NCI-H2171 treated with DMSO at 0.1 percent for 48 hours (cell line): ENCODE measurements at places on chromosomes 6 and 20.
A peak's percentile ranks its signal among the peaks of the same experiment; 100 is the strongest.

GRCh38 chr6:132220800-132221199 lies 180.5 kb downstream of the MOXD1 start:
- DNase-seq = no peak

DNA sequence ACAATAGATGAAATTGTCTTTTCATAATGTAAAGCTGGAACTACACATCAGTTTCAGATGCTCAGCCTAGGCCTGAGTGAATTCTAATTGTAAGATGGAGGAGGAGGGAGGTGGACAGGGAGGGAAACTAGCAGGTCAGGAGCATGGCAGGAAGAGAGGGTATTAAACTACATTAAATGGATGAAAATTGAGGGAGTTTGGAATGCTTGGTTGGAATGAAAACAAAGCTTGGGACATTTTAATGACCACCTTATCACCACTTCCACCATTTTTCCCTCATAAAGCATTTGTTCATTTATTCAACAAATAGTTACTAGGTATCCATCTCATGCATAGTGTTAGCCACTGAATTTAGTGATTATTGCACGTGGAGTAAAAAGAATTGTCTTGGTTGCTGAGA lies 65.0 kb downstream of the KIZ start:
- DNase-seq = no peak

DNA sequence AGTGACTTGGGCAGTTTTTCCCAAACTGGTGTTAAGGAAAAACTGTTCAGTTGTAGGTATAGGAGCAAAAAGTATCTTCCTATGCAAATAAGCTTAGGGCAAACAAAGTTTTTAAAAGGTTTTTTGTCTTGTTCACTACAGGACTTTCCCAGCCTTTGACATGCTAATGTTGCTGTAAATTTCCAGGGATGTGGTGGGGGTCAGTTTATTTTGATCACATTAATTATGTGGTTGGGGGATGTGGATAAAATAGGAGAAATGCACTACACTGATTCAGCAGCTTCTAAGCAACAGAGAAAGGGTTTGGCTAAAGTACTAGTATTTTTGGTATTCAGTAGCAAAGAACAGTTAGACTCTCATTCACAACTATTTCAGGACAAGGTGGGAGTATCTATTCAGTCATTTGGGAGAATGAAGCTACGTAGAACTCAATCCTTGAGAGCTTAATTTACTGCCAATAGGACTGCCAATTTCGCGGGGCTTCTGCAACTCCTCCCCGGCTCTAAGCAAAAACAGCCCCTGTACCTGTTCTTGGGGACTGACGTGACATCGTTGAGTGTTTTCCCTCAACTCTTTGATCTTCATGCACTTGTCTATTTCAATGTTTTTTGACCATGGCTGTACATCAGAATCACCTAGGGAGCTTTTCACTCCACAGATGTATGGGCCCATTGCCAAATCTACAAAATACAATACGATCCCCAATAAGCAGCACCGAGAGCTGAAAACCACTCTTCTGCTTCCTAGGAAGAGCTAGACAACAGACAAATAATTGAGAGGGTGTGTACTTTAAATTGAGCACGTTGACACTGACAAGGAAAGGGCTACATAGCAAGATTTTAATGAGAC lies 94.8 kb upstream of the NHSL1 start:
- DNase-seq = peak; percentile 37

- DNase-seq = no peak
These were observed 170.2 kb upstream of the CDYL start for GRCh38 chr6:4606016-4606415.

DNA sequence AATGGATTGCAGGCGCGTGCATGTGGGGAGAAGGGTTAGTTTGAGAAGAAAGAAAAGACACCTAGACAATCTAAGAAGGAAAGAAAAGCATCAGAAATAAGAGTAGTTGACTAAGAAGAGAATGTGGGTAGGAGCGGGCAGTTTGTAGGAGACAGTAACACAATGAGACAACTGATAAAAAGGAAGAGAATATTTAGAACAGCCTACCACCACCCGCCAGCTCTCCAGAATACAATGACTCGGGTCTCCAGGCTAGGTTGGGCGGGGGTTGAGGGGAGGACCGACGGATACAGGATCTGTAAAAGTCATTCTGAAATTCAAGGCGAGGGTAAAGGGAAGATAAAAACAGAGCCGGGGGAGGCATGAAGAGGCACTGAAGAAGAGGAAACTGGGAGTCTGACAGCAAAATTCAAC lies 712 bp downstream of the ABHD16A start:
- no peak for DNase-seq

GRCh38 chr6:83086751-83087150 lies 19.3 kb downstream of the DOP1A start:
- DNase-seq = no peak

GRCh38 chr20:21102603-21103311 lies 3.4 kb downstream of the LINC00237 start:
- DNase-seq = no peak

GRCh38 chr20:57965441-57965840 lies 255.6 kb upstream of the PMEPA1 start:
- DNase-seq = no peak

- no peak for DNase-seq
These were observed 395.9 kb downstream of the SAMD5 start for GRCh38 chr6:147904416-147904815.

DNA sequence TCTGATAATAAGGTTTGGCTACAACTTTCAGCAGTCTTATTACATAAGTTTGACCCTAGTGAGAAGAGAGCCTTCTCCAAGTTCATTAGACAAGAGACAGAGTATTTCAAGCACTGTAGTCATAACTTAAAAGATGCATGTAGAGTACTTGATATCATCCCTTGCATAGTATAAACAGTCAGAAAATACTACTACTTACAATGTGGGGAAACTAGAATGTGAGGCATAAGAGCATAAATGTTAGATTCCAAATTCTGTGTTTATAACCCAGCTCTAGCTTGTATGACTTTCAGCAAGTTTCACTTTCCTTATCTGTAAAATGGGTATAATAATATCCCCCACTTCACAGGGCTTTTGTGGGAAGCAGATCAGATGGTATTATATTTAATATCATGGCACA lies 56.8 kb upstream of the TMEM200A start:
- no peak for DNase-seq

GRCh38 chr6:136967876-136968752 lies 46.0 kb downstream of the SLC35D3 start:
- peak; percentile 50 for DNase-seq

DNA sequence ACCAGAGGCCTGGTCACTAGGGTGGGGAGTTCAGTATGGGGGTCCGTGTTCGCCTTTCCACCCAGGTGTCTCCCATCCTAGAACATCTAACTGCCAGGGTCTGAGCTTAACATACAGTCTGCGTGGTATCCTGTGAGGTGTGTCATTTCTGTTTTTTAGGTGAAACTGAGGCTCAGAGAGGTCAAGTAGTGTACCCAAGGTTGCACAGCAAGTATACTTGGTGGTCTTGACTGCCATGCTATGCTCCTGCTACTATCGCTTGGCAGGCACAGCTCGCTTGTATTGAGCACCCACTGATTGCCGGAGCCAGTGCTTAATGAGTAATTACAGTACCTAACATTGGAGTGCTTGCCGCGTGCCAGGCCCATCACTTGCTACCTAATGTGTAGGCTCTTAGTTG lies 26.2 kb downstream of the GTSF1L start:
- no peak for DNase-seq

- peak; percentile 46 for DNase-seq
These were observed 4.9 kb upstream of the MLN start for GRCh38 chr6:33808641-33809180.

GRCh38 chr6:119620846-119621555 lies 271.4 kb upstream of the MAN1A1 start:
- no peak for DNase-seq

DNA sequence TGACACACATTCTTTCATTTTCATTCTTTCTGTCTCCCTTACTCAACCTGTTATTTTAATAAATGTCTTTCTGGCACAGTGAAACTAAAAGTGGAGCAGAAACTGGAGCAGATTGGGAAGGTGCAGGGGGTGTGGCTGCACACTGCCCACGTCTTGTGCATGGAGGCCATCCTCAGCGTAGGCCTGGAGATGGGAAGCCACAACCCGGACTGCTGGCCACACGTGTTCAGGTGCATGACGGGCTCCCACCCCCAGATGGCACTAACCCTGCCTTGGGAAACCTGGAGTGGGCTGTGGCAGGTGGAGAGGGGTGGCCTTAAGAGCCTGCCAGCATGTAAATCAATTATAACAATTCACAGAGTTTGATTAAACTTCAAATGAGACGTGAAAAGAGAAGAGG lies 71.4 kb upstream of the PBOV1 start:
- peak; percentile 28 for DNase-seq

DNA sequence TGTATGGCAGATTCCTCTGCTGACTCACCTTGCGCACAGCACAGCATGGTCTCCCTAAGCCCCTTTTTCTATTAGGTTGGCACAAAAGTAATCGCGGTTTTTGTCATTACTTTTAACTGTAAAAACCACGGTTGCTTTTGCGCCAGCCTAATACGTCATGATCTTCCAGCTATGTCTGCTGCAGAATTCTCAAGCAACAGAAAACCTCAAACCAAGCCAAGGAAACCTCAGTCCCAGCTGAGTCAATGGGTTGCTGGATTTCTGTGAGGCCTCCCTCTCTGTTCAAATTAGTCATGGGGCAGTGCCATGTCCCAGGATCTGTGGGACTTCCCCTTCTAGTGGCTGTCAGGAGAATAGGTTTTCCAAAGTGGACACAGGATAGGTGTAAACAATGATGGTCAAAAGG lies 15.7 kb upstream of the ENPP1 start:
- no peak for DNase-seq

GRCh38 chr20:37205130-37205529 lies 25.8 kb upstream of the MROH8 start:
- DNase-seq = no peak

DNA sequence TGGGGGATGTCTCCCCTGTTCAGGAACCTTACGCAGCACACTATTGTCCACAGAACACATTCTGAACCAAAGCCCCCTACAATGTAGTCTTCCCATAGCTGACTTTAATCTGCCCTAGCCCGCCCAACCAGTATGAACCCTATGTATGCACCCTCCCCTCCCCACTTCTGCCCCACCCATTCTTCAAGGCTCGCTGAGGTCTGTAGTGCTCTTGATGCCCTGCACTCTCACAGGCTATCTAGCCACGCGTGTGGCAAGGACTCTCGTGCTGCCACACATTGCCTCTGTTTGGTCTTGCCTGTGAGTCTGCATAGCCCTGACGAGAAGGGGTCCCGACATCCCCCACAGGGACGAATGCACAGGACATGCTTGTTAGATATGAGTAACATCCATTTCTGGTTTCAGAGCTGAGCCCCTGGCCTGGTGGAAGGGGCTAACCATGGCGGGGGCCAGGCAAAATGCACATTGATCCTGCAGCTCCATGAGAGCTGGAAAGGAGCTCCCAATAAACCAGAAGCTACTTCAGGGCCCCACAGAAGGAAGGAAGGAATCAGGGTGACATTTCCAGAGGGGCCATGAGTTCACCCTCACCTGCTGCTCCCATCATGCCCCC lies 22.6 kb downstream of the MOCS1 start:
- no peak for DNase-seq

- no peak for DNase-seq
These were observed 187.6 kb downstream of the SOX4 start for GRCh38 chr6:21781128-21781527.

GRCh38 chr6:64733433-64733832 lies 973.6 kb downstream of the EYS start:
- no peak for DNase-seq

- no peak for DNase-seq
These were observed 28.4 kb downstream of the YTHDF1 start for GRCh38 chr20:63187338-63188158.

DNA sequence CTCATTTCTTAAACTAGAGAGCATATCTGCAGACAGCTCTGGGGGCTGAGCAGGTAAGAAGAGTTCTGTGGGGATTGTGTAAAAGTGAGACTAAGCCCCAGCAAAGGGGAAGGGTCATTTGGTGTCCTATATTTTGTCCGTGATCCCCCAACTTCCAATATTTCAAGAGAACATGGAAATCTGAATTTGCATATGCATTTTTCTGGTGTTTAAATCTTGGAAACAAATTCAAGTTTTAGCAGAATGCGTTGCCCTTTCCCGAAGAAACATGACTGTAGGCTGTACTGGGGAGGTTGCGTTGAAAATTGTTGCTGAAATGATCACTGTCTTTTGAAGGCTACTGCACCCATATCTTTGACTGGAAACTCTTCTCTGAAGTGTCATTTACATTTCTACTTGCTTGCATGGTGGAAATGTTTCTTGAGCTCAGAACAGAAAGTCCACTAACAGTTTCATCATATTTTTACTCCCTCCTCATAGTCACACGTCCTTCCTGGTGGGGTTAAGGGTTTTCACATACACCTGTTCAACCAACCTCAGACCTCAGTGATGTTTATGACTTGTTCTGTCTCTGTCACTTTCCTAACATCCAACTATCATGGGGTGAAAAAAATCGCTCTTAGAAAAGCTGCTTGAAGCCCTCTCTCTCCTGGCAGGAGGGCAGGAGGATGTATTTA lies 140.3 kb downstream of the BCAS1 start:
- no peak for DNase-seq

DNA sequence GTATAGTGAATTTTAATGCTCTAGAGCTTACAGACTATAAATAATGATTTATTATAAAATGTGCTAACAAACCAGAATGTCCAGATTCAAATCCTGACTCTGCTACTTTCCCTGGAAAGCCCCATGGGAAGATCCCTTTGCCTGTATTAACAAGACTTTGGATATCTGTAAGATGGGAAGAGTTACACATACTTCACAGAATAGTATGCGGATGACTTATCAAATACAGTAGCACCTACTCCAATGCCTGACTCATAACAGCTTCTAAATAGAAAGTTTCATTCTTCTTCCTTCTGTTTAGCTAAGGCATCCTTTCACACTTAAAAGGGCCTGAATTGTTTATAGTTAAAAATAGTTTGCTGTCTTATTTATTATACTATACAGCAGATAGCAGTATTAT lies 166.3 kb downstream of the KCNQ5 start:
- no peak for DNase-seq

DNA sequence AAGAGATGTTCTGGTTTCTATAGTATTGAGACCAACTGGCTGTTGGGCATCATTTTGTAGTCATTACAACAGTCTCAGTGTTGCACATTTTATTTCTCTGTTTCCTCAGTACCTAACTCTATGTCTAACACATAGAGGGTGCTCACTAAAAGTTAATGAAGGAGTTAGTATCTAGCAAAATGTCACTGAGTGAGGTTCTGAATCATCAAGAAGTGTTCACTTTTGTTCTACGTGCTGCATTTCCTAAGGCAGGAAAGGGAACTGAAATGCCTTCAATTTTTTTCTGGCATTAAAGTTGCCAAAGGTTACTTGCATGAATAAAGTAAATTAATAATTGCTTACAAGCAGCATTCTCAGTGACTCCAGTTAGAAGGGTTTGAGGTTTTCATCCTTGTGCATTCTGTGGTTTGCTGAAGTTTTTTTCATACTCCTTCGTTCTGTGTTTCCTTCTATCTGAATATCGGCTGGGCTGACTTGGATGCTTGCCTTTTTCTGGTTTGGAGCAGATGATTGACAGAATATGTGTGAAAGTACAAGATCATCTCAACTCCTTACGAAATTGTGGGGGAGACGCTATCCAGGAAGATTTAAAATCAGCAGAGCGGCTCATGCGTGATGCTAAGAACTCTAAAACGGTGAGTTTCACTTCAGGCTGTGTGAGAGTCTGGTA lies 114.5 kb upstream of the SCGN start:
- no peak for DNase-seq

- DNase-seq = no peak
These were observed 30.2 kb upstream of the MRPS18A start for GRCh38 chr6:43717822-43718221.

- DNase-seq = no peak
These were observed 6.0 kb upstream of the HMGN3 start for GRCh38 chr6:79240509-79240908.
